ENCODE measurements at places on chromosomes 12 and 14. TPM values are rescaled to one million over a fixed set of nuclear protein-coding genes. Genes with fewer than 3 reads are reported as not detected.

The NACA gene
- 665 TPM for total RNA-seq

The SPIC gene
- total RNA-seq, result not detected

The OVCH1 gene
- 2.0 TPM for total RNA-seq

- DNase-seq, result peak; percentile 94
Measured at GRCh38 chr12:98418357-98419075, 96.9 kb upstream of the TMPO start.

GRCh38 chr12:76706101-76706500, 57.8 kb upstream of the ZDHHC17 start:
- DNase-seq, result no peak

The IL31 gene
- not detected for total RNA-seq

DNA sequence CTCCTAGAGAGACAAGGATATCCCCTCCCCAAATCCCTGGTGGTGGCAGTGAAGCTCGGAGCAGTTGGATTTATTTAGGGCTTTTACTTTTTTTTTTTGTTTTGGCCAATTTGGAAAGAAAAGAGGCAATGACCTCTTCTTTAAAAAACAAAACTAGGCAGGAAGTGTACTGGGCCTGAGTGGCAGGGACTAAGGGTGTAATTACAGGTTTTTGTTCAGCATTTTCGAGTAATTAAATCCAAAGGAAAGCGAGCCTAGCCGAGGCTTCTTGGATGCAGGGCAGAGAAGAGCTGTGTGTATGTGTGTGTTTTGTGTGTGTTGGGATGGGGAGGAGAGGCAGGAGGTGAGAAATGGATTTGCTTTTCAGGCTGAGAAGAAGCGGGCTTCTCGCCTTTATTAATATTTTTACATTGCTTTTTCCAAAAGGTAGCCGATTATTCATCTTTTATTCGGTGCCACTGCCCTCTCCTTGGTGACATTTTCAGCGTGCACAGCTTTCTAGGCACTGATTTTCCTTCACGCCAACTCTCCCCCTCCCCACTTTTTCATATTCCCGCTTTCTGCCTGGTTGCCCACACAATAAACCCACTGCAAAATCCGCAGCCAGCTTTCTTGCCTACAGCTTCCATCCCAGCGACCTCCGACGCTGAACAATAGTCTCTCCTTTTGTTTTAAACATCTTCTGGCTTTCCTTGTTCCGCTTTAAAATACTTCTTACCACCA, 8.9 kb upstream of the IRF2BPL start:
- DNase-seq, result no peak

DNA sequence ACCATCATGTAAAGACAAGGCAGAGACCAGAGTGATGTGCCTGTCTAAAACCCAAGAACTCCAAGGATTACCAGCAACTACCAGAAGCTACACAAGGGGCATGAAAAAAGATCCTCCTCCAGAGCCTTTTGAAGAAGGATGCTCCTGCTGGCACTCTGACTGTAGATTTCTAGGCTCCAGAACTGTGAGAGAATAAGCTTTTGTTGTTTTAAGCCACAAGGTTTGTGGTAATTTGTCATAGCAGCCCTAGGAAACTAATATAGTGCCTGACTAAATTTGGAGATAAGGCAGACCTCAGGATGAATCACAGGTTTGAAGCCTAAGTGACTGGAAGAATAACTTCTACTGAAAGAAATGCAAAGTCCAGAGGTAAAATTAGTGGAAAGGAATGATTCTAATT, 132.9 kb downstream of the CEP83 start:
- DNase-seq, result no peak

The CCDC197 gene
- total RNA-seq, result not detected

Data from upper lobe of right lung (tissue), 1 donor.